ENCODE measurements at places on chromosomes 3 and 15. TPM values are rescaled to one million over a fixed set of nuclear protein-coding genes. Genes with fewer than 3 reads are reported as not detected.

GRCh38 chr15:48636511-48636910, 9.0 kb downstream of the FBN1 start:
- DNase-seq: peak; percentile 46

Gene DPPA2
- not detected for total RNA-seq

DNA sequence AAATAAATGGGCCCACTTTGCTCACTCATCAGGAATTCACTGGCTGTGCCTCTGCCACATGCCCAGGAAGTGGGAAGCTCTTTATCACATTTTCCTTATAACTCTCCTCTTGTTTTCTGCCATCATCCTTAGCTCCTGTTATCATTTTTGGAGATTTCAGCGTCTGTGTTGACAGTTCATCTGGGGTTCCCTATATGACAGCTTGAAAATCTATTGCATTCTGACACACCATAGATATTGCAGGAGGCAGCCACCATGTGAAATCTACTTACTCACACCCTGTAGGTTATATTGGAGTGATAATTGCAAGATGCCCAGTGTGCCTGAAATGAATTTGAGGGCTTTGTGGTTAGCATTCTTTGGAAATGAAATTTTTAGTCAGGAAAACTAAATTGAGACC, 132.9 kb downstream of the RYR3 start:
- no peak for DNase-seq

DNA sequence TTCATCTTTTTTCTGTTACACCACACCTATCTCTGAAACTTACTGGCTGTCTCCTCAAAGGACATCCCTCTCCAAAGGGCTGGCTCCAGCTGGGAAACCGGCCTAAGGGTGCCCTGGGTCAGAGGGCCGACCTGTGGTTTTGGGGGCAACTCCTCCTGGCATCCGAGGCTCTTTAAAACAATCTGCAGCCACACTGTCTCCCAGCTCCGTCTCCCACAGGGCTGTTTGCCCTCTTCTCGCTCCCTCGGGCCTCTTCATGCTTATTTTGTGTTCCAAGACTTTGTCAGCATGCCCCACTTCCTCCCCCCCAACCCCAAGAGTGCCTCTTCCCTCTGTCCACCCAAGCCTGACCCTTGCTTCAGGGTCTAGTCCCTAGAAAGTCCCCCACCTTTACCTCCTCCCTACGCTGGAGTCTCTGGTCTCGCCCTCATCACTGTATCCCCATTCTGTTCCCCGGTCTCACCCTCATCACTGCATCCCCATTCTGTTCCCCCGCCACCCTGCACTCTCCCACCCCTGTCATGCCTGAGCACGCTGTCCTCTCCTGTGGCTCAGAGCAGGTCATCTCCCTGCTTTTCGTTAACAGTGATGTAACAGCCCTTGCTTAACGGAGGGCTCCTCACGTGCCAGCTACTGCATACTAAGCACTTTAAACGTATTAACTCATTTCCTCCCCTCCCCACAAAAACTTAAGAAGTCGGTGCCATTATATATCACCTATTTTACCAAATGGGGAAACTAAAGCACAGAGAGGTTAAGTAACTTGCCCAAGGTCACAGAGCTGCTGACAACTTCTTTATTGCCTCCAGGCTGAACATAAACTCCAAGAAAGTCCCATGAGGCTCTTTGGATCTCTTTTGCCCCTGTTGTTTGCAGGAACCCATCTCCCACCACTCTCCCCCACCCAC, 1.1 kb upstream of the CSK start:
- DNase-seq: no peak

Measured in fibroblast of the aortic adventitia (primary cell).